ENCODE measurements at places on chromosomes 2 and 18. TPM values are rescaled to one million over a fixed set of nuclear protein-coding genes. Genes with fewer than 3 reads are reported as not detected.

- DNase-seq: no peak
Measured at GRCh38 chr18:79542876-79543750, 136.5 kb upstream of the CTDP1 start.

DNA sequence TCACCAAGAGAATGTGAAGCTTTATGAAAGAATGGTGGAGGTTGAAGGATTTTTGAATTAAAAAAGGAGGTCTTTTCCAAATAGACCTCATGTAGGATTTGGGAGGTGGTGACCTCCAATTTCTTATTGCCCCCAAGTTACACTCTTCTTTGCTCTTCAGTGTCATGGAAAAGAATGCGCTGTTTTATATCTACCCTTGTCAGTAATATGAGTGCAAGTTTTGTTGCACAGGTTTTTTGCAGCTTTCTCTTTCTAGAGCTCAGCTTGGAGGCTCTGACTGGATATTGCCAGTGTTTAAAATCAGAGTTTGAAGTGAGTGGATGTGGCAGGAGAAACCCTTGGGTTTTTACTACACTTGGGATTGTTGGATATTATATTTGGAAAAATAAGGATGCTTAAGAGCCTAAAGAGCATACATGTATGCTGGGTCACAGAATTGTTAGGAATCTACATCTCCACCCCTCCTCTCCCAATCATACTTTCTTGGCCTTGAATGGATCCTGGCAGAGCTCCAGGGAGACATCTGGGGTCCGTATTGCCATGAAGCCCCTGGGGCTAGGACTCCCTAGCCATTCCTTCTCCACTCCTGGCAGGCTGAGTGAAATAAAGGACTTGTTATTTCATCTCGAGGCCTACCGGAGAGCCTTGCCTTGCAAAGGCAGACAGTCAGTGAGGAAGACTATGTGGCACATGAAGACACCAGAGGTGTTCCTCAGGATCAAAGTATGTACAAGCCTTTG lies 43.8 kb downstream of the APOB start:
- DNase-seq: no peak

GRCh38 chr2:206968134-206969086 lies 29.1 kb downstream of the CPO start:
- DNase-seq: no peak

- no peak for DNase-seq
Measured at GRCh38 chr2:58535990-58536389, 294.9 kb upstream of the FANCL start.

GRCh38 chr2:37792366-37792765 lies 120.9 kb upstream of the CDC42EP3 start:
- no peak for DNase-seq

The FBXO48 gene
- 1.4 TPM for total RNA-seq

The ADAM23 gene
- 0.15 TPM for total RNA-seq

GRCh38 chr18:37613253-37613565 lies 47.6 kb upstream of the CELF4 start:
- no peak for DNase-seq

DNA sequence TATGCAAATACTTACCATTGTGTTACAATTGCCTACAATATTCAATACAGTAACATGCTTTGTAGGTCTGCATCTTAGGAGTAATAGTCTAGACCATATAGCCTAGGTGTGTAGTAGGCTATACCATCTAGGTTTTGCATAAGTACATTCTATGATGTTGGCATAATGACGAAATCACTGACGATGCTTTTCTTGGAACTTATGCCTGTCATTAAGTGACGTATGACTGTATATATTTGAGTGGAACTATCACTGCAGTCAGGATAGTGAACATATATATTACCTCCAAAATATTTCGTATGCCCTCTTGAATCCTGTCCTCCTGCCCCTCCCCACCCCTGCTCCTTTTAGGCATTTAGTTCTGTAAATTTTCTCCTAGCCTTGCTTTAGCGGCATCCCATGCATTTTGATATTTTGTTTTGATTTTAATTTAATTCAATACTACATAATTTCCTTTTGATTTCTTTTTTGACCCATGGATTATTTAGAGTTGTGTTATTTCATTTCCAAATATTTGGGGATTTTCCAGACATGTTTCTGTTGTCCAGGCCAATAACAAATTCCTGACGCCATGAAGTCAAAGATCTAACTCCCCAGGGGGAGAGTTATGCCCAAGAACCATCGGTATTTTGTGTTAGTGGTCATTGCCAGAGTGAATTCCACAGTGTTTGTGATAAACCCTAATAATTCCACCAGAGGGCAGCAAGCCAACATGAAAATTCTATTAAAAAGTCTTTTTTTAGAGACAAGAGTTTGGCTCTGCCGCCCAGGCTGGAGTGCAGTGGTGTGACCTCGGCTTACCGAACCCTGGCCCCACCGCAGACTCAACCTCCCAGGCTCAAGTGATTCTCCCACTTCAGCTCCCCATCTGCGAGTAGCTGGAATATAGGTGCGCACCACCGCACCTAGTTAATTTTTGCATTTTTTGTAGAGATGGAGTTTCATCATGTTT lies 24.2 kb upstream of the CASP8 start:
- peak; percentile 55 for DNase-seq

The POMC gene
- 5.9 TPM for total RNA-seq

The GAREM1 gene
- total RNA-seq: not detected

The ABHD1 gene
- 0.96 TPM for total RNA-seq

DNA sequence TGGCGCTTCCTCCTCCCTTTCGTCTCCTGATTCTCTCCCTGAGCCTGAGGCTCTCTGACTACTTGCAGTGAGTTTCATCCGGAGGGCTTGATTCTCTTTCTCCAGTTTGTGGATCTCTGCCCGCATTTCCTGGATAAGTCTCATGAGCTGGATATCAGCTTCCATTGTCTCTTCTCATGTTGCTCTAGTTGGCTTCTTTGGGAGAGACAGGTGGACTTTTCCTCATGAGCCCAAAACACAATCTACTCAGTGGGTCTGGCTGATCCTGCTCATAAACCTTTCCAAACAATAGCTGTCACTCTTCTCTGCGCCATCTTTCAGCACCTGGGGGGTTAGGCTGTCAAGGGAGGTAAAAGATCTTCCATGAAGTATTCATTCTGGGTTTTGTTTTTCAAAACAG lies at the start of gene CCDC195:
Gene CCDC195, minus strand, starts transcription at position 165 of the 400 bp plus-strand sequence. Its CDS starts 0 bp downstream, at position 165.
- no peak for DNase-seq

DNA sequence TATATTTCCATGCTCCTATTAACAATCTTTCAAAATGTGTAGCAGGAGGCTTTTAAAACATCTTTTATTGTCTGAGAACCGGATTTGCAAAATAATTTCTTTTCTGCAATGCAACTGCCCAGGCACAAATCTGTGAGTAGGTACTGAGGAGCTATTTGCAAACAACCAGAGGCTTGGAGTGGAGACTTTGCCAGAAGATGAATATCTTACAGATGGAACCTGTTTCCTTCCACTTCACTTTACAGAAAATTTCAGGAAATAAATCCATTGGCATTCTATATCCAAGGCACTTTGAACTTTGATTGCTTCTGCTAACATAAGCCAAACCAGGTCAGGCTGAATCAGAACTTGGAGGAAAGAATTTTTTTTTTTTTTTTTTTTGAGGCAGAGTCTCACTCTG lies 237.4 kb upstream of the REV1 start:
- DNase-seq: no peak

DNA sequence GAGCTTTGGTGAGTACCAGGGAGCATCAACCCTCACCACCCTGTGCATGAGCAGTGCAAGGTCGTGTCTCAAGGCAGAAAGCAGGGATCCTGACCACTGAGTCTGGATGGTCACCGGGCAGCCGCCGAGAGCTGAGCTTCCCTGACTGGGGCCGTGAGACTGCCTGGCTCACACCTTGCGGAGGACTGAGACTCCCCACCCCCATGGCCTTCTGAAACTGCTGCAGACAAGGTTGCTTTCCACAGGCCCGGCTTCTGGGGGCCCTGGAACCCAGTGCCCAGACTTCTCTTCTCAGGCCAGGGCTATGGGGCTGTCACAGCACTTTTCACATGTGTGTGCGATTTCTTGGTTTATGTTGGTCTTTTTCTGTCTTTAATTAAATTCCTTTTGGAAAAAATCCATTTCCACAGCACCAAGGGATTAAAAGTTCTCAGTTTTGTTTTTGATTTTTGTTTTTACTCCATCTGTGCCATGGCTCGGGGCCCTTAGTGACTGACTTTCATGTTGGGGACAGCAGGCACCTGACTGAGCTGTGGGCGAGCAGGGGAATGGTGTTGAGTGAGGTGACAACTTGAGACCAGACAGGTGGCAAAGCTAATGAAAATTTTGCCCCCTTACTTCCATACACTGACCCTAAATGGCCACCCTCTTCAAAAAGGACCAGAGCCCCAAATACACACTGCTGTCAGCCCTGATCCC lies 297.9 kb downstream of the CYP26B1 start:
- DNase-seq: no peak

GRCh38 chr2:239660390-239661230 lies 259.8 kb upstream of the HDAC4 start:
- no peak for DNase-seq

DNA sequence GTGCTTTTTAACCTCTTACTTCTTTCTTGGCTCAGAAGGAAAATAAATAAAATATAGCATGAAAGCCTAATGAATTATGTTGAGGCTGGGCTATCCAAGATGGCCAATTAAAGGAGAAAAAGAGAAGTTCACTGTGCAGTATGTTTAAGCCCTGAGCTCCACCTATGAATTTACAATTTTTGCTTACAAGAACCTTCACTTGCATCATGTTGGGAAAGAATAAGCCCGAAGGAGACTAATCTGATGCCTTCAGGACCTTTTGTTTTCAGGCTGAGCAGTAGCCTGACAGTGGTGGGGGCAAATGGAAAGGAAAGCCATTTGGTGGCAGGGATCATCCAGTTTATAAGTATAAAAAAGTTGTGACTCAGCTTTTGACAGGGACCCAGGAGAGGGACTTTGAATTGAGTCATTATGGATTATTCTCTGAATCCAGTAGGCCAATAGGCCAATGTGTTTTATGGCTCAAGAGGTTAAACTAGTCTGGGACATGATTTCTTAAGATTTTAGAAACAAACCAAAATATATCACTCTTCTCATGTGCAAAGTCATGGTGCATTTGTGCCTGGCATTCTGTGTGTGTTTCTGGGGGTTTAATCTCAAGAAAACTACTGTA lies 56.9 kb downstream of the E2F6 start:
- no peak for DNase-seq

GRCh38 chr2:143901185-143901842 lies 618.6 kb downstream of the ZEB2 start:
- DNase-seq: no peak

- no peak for DNase-seq
Measured at GRCh38 chr18:71443706-71444480, 1100.2 kb downstream of the CBLN2 start.

The ZNF512 gene
- 24.6 TPM for total RNA-seq

GRCh38 chr2:44937688-44938240 lies 3.7 kb upstream of the SIX3 start:
- DNase-seq: no peak

The TCF7L1 gene
- total RNA-seq: not detected

DNA sequence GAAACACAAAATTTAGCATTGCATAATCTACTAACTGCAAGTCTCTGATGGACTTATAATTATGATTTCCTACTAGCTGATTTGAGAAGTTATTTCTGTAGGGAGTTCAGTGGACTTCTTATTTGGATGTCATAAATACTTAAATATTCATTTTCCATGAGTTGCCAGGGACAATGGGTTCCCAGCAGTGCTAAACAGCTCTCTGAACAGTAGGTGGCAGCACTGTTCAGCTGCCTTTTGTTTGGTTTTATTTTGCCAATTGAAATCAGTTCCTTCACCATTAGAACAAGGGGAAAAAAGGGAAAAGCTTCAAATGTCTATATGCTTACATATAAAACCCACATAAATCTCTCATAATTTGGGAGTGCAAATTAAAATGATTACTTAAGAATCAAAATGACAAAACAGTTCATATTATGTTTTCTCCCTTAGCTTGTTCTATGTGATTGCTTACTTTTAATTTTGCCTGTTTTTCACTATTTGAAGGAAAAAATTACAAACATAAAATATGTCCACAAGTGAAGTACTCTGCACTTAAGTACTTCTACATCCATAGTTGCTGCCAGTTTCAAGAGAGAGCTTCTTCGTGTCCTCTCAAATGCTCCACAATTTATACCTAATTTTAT lies 898.9 kb downstream of the CPS1 start:
- DNase-seq: no peak

GRCh38 chr18:66325251-66325650 lies 278.6 kb downstream of the CDH19 start:
- no peak for DNase-seq

The SCN3A gene
- not detected for total RNA-seq

DNA sequence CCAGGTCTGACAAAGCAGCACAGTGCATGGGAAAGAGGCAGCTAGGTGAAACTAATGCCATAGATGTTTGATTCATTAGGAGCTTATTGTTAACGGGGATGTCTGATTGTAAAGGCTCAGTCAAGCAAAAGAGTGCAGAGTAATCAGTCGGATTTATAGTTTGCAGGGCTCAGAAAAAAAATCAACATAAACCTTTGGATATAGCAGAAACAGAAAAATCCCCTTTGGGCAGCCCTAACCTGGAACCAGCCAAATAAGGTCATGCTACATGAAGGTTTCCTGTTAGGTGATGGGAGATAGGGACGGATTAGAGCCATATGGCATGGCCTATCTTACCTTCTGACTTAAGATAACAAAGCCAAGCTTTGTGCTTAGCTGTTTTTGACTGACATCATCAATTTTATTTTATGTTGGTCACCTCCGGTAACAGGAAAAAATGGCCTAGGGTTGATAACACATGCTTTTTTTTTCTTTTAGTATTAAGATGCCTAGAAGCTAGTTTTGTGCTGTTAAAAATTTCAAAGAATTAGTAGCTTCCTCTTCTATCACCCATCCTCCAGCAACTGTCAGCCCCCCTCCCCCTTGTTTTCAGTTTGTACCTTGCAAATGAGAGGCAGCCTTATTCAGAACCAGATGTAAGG lies 60.7 kb upstream of the ZEB2 start:
- no peak for DNase-seq
